ENCODE measurements at places on chromosomes 6 and 20.

- DNase-seq: no peak
Measured at GRCh38 chr6:119116712-119117281, 38.3 kb upstream of the FAM184A start.

DNA sequence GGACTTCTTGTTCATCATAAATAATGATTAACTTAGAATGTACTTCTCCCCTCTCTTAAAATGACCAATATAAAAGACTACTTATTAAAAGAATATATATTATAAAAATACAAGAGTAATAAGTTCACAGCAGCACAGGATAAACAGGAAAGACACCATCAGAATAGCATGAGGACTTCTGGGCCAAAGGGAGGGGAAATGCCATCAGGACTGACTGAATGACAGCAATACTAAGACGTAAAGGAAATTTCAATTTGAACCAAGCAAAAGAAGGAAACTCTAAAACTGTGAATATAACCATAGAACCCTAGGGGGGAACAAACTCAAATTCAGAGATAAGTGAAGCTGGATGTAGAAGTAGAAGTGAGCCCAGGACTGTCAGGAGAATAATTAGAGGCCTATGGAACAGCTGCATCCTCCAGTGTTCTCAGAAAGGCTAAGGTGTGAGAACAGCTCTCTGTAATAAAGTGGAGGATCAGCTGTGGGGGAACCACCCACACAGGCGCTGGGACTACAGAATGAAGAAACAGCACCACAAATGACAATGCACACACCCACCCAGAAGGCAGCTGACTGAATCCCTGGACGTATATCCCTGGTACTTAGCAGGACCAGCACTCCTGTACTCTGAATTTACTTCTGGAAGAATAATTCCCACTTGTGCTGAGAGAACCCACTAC lies 37.8 kb downstream of the ZHX3 start:
- no peak for DNase-seq

GRCh38 chr6:39865011-39865888 lies 69.0 kb downstream of the MOCS1 start:
- peak; percentile 3 for DNase-seq

GRCh38 chr6:30988209-30988825 lies 4.8 kb downstream of the MUC21 start:
- DNase-seq: no peak

DNA sequence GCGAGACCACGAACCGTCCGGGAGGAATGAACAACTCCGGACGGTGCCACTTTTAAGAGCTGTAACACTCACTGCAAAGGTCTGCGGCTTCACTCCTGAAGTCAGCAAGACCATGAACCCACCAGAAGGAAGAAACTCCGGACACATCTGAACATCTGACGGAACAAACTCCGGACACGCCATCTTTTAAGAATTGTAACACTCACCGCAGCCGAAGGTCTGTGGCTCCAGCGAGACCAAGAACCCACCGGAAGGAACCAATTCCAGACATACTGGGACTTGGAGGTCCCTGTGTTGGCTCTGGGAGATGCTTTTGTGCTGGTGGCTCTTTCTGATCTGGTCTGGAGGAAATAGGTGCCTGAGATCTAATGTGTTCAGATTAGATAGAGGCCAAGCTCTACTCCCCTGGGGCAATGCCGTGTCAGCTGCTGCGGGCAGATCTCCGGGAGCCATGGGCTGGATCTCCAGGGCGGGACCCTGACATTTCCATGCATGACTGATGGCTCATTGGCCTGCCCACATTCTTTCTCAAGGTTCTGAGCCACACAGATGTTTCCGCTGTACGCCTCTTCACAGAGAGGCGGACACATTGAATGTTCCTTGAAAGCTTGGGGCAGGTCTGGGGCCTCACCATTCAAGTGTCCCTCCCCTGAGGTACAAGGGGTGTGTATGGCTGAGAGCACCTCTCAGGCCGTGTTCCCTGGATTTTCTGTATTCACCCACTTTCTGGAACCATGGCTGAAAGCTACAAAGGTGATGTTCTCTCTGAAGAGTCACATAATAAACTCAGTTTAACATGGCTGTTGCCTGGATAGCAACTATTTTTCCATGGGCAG lies 29.3 kb downstream of the GMPR start:
- DNase-seq: no peak

DNA sequence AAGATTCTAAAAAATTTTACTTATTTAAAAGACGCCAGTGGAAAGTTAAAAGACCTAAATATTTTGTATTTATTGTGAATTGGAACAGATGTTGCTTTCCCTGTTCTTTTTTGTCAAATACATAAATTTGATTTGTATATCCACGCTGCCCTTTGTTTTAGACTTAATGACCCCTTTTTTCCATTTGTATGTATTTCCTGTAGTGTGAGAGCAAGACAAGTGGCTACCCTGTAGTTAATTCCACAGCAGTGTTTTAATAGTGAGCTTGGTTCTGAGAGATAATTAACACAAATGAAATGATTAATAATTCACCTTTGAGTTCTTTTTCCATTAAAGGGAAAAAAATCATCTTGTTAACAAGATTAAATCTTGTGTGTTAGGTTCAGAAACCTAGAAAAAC lies 16.6 kb downstream of the SH3BGRL2 start:
- DNase-seq: no peak

- no peak for DNase-seq
Measured at GRCh38 chr6:161543684-161544309, 269.9 kb upstream of the AGPAT4 start.

DNA sequence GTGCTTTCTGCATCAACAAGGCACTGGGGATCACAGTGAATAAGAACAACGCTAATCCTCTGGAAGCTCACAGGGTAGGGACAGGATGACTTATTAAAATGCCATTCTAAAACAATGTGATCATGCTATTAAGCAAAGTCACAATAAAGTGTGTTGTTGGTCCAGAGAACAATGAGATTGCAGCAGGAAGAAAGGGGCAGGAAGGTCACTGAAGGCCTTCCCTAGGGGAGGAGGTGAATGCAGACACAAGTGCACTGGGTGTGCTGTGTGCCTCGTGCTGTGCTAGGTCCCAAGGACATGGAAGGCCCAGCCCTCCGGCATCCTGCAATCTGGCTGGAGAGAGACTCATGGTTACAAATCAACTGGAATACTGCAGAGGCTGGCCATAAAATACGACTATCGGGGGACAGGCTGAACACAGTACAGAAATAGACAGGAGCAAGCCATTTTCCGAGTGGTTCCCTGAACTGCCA lies 55.7 kb downstream of the LYRM4 start:
- no peak for DNase-seq

DNA sequence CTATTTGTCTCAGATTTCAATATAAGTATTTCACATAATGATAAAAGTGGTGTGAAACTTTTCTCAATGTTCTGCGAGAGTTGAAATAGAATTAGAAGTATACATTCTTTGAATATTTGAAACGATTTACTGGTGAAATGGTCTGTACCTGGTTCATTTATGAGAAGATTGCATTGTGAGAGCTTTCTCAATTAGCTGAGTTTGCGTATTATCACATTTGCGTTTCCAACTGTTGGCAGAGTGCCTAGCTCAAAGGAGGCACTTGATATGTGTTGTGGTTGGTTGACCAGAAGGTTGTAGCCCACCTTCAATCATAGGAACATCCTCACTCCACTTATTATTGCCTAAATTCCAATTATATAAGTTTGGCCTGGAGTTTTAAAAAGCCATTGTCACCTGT lies 58.8 kb upstream of the EXOC2 start:
- DNase-seq: no peak
